Cerebellar cortex (tissue), 1 donor: ENCODE measurements at places on chromosomes 13 and 19.

DNA sequence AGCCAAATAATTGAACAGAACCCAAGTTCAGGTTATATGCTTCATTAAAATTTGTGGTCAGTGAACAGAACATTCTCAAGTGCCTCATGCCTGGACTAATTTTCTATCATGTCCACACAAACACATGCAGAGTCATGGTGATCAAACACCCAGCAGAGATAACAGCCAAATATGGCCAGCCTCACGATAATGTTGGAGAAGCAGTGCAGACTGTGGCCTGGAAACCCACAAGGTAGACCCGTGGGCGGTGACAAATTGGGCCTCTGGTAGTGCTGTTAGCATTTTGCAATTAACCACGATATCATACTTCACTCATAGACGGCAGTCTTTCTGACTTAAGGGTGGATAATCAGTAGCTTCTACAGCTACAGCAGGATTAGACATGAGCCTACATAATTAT, 35.0 kb upstream of the VWA8 start:
- DNase-seq, result no peak

- DNase-seq, result no peak
Observed at GRCh38 chr13:91142572-91142971, 204.9 kb upstream of the MIR17HG start.

GRCh38 chr19:29606420-29606747, 301 bp downstream of the POP4 start:
- DNase-seq, result no peak

DNA sequence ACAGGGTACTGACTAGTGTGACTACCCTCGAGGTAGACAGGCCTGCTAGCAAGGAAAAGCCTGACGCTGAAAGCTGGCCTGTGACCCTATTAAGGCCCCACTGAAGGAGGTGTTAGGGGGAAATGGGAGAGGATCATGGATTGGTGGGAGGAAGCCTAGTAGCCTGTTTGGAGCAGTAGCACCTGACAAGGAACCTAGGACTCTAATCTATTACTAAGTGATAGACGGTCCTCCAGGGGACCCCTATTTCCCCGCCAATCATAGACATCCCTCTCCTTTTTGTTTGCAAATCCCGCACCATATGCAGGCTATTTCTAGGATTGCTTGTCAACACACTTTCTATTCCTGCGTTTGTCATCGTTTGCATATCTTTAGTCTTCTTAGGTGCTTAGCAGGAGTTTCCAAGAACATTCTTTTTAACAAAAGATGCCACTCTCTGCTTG, 1338.8 kb upstream of the MIR17HG start:
- no peak for DNase-seq

DNA sequence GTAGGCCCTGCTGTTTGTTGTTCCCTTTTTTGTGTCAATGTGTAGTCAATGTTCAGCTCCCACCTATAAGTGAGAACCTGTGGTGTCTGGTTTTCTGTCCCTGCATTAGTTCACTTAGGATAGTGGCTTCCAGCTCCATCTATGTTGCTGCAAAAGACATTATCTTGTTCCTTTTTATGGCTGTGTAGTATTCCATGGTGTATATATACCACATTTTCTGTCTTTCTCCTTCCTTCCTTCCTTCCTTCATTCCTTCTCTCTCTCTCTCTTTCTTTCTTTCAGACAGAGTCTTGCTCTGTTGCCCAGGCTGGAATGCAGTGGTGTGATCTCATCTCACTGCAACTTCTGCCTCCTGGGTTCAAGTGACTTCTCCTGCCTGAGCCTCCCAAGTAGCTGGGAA, 21.0 kb downstream of the CYP2A6 start:
- DNase-seq, result no peak

DNA sequence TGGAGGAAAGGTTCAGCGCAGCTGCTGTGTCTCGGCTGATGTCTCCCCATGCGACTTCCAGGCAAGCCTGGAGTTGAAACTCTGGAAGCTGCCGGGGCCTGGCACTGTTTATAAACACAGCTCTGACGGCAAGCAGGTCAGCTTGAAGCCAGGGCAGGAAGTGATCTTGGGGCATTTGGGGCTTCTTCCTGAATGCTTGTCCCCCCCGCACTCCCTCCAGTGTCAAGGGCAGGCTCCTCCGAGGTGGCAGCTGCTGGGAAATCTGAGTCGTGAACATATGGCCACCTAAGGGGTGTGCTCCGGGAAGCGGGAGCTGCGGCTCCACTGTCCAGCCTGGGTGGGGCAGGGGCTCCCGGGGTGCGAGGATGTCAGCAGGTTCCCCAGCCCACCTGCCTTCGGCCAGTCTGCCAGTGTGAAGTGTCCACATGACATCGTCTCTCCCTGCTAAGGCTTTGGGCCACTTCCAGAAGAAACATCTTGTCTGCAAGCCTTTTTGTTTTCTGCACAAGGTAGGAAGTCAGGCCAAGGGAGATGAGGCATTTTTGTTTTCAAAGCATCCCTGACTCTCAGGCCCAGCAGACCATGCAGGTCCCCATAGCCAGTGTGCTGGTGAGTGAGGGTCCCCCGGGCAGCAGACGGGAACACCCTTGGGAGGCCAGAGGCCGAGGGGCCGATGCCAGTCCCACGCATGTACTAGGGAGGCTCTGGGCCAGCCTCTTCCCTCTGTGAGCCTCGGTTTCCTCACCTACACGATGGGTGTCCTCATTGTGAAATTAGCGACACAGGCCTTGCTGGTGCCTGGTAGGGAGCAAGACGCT, 2.7 kb downstream of the PIAS4 start:
- DNase-seq, result peak; percentile 74

- DNase-seq, result peak; percentile 39
Observed at GRCh38 chr19:51702825-51703574, 9.9 kb downstream of the SPACA6 start.

- peak; percentile 71 for DNase-seq
Observed at GRCh38 chr19:18700501-18701249, 17.2 kb downstream of the CRTC1 start.

DNA sequence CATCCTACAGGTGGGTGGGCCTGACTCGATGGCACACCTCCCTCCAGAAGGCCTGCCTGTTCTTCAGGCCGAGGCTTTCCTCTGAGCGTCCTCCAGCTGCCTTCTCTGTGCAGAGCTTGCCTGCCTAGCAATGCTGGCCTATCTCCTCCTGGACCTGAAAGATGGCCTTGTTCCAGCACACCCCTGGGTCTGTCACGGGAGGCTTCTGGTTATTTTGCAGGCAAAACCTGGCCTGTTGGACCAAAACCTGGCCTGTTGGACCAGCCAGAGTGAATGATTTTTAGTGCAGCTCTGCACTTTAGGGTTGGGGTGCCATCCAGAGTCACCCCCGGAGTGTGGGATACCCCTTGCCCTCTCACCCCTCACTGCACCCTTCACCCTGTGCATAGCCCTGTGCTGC, 128.4 kb downstream of the KATNAL1 start:
- DNase-seq, result peak; percentile 80

DNA sequence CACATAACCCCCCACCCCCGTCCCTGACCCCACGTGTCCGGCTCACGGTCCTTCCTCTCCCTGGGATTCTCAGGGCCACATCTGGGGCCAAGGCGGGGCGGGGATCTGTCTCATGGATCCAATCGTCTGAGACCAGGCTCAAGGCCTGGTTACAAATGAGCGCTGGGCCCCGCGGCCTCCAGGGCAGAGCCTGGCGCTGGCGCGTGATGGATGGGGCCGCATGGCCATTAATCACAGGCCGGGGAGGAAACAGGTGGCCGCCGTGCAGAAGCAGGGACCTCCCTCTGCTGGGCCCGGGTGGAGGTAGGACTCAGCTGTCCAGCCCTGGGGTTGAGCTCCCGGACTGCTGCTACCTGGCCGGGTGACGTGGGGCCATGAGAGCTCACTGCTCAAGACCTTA, 5.8 kb upstream of the TLE5 start:
- no peak for DNase-seq

- DNase-seq, result no peak
Observed at GRCh38 chr13:113408562-113408961, 44.6 kb upstream of the GRTP1 start.

DNA sequence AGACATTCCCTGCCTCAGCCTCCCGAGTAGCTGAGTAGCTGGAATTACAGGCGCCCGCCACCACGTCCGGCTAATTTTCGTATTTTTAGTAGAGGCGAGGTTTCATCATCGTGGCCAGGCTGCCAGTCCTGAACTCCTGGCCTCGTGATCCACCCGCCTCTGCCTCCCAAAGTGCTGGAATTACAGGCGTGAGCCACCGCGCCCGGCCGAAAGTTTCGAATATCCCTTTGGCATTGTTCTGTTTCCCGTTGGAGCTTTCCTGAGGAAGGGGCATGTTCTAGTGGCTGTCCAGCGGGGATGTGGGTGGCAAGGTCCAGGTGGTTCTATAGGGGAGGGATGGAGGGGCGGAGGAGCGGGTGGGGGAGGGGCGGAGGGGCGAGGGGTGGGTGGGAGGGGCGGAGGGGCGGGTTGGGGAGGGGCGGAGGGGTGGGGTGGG, 2.1 kb upstream of the BSG start:
- no peak for DNase-seq

- DNase-seq, result no peak
Observed at GRCh38 chr13:47294691-47295090, 397.8 kb upstream of the HTR2A start.

DNA sequence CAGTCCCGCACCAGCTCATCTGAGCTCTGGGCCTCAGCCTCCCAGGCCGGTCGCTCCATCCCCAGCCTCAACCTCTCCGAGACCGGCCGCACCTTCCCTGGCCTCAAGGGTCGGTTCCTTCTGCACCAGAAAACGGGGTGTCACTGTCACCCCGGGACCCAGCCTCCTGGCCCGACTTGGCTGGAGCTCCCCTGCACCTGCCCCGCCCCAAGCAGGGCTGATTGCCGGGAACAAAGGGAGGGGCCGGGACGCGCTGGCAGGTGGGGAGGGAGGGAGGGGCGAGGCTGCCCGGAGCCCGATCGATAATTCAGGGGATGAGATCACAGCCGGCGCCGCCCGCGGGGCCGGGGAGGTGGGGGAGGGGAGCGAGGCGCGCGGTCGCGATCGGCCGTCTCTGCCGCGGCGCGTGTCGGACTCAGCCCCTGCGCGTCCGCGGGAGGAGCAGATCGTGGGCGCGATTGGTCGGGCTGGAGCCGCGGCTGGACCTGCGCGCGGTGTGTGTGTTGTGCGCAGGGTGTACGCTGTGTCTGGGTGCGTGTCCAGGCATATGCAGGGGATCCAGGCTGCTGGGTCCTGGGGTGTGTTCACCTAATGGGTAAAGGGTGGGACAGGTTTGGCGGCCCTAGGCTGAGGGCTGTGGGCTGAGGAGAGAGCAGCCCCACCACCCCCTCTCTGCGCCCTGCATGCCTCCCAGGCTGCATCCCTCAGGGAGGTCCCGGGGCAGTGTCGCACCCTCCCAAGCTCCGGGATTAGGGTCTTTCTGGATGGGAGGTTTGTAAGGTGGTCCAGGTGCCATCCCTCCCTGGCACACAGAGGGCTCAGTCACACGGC, 1.1 kb upstream of the SHC2 start:
- DNase-seq, result no peak

- no peak for DNase-seq
Observed at GRCh38 chr13:101065329-101065728, 351.0 kb downstream of the NALCN start.

GRCh38 chr13:37390735-37391134, 207.8 kb downstream of the POSTN start:
- DNase-seq, result no peak

DNA sequence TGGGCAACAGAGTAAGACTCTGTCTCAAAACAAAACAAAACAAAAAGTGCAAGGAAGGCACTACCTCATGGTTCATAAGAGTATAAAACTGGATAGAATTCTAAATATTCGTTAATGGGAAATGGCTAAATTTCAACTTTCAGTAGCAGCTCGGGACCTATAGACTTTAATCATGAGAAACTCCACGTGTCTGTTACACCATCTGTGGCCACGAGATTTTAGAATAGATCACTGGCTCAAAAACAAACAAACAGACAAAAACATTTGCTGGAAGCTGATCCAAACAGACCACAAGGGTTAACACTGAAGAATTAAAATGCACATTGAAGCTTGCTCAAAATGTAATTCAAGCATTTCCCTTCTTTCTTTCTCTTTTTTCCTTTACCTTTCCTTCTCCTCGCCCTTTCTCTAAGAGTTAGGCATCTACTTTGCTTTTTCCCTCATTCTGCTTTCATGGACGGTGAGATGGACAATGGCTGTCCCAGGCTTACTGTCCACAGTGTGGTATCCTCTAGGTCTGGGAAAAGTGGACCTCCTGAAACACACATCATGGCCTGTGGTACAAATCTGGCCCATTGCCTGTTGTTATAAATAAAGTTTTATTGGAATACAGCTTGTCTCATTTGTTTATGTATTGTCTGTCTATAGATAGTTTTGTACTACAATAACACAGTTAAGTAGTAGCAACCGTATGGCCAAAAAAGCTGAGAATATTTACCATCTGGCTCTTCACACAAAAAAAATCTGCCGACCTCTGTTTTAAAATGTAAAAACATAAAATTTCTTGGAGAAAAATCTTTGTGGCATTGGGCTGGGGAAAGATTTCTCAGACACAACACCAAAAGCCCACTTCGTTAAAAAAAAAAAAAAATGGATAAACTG, 10.3 kb downstream of the ELAVL1 start:
- no peak for DNase-seq

GRCh38 chr13:26664876-26665275, 95.7 kb downstream of the GPR12 start:
- peak; percentile 28 for DNase-seq

- DNase-seq, result no peak
Observed at GRCh38 chr19:55373306-55373992, 3.2 kb upstream of the TMEM190 start.

DNA sequence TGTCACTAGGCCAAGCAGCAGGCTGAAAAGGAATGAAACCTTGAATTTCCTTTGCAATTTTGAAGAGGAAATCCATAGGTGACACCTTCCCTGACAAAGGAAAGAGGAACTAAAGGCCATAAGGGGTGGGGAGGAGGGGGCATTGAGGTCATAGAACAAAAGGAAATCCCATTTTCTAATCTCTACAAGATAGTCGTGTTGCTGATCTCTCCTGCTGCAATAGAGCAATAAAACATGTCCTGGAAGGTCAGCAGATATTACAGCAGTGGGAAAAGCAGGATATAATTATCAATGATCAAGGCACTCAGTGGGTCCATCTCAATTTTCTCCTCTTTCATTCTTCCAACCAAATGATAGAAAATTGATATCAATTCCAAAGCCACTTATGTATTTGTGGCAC, 20.3 kb upstream of the RAP2A start:
- no peak for DNase-seq

DNA sequence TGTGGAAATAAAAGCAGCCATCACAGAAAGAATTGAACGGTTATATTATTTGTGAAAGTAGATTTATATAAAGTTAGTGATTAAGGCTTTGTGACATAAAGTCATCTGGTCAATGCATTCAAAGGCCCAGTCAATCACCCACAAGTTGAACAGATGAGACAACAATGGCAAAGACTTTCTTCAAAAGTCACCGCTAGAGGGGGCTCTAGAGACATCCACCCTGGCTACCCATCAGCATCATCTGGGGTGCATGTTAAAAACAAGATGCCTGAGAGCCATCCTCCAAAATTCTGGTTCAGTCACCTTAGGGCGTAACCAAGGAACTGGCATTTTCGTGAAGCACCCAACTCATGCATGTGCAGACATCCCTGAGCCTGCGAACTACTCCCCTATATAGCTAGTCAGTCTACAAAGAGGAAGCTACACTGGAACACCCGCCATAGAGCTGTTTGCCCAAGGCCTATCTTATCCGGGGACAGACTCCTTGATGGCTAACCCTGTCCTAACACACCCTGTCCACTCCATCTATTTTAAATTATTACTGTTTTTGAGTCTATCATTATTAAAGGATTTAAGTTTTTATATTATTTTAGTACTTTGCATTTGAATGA, 970.5 kb downstream of the UQCRFS1 start:
- peak; percentile 49 for DNase-seq

- DNase-seq, result no peak
Observed at GRCh38 chr13:51833980-51834379, 11.0 kb downstream of the TMEM272 start.

- peak; percentile 59 for DNase-seq
Observed at GRCh38 chr13:97226788-97227627, 4.9 kb downstream of the MBNL2 start.
